ENCODE measurements at places on chromosomes 5 and 9.

- no peak for DNase-seq
Measured at GRCh38 chr9:123487944-123488548, 132.0 kb downstream of the CRB2 start.

GRCh38 chr5:54534191-54535004 is 16.8 kb downstream of the SNX18 start:
- DNase-seq: no peak

DNA sequence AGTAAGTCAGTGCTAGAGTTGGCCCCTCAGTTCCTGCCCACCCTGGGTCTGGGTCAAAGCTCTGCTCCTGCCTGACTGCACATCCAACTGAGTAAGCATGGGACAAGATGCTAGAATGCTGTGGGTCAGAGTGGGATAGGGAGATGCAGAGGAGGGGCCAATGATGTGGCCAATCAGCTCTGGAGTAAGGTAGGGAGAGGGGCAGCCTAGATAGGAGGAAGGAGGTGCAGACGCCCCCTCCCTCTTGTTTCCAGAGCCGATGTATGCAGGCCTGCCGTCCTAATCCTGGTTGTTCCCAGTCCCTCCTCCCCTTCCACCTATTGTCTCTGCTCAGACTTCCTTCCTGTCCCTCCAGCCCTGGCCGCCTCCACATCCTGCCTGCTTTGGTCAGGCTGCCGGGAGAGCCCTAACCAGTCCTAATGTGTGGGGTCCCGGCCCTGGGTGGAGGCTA is 1.3 kb downstream of the ARAP3 start:
- no peak for DNase-seq

GRCh38 chr5:56615361-56616153 is 199.8 kb upstream of the MAP3K1 start:
- DNase-seq: no peak

DNA sequence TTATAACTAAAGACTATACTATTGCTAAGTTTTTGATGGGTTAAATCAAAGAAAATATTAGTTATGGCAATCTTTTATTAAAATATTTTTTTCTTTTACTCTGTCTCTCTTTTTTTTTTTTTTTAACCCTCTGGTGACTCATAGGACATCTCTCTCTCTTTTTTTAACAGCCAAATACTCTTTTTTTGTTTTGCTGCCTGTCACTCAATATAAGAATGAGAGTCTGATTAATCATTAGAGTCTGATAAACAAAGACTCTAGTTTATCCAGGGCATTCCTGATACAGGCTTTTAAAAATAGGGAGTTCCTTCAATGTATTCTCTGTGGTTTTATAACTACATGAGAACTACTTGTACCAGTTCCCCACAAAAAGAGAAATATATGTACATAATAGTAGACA is 77.3 kb downstream of the SLC38A9 start:
- no peak for DNase-seq

- no peak for DNase-seq
Measured at GRCh38 chr5:112584781-112585180, 152.9 kb upstream of the APC start.

DNA sequence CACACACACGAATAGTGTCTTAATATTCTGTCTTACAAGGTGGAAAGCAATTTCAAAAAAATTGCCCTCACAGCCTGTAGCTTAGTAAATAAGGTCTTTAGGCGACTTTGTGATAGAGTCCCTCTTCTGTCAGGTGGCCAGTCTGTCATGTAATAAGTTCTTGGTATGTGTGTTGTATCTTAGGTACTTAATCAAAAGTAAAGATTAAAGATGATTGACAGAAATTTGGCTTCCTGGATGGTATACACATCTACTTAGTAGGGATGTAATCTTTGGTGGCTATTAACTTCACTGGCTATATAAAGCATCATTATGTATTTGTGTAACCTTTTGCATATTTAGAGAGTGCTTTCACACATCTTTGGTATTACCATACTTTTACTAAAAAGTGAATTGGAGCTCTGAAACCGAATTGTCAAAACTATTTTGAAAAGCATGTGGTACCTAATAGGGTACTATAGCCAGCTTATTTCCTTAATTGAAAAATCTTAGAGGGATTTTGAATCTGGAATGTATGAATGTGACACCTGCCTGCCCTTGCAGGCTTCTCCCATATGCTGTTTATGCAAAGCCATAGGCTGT is 3.4 kb downstream of the G3BP1 start:
- DNase-seq: no peak
